ENCODE measurements at places on chromosomes 6 and 20.

DNA sequence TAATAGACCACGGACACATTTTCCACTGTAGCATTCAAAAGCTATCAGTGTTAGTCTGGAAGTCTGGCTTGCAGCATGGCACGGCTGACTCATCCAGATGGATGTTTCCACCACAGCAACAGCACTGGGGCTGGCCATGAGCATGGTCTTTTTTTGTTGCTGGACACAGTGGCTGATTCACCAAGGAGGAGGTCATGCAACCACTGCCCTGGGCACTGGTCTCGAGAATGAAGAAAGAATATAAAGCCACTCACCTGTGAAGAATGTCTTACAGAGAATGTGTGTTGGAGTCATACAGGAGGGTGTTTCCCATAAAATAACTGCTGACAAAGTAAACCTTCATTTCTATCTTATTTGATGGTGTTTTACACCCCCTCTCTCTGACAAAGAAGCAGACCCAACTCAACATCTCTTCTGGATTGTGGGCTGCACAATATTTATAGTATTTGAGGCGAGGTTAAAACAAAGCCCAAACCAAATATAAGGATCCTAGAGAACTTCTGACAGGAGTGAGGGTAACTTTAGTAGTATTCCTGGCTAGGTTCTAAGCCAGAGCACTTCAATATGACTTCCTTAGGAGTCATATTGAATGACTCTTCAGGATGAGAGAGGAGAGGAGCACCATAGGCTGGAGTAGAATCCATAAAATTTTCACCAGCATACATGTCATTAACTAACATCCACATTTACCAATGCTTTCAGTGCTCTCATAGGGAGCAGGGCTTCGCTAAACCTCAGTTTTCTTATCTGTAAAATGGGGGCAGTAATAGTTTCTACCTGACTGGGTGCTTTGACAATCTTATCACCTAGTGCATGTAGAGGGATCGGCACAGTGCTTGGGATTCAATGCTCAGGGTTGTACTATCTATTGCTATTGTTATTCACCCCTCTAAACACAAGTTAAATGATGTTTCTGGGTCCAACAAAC is 121.4 kb downstream of the KIF13A start:
- no peak for DNase-seq

DNA sequence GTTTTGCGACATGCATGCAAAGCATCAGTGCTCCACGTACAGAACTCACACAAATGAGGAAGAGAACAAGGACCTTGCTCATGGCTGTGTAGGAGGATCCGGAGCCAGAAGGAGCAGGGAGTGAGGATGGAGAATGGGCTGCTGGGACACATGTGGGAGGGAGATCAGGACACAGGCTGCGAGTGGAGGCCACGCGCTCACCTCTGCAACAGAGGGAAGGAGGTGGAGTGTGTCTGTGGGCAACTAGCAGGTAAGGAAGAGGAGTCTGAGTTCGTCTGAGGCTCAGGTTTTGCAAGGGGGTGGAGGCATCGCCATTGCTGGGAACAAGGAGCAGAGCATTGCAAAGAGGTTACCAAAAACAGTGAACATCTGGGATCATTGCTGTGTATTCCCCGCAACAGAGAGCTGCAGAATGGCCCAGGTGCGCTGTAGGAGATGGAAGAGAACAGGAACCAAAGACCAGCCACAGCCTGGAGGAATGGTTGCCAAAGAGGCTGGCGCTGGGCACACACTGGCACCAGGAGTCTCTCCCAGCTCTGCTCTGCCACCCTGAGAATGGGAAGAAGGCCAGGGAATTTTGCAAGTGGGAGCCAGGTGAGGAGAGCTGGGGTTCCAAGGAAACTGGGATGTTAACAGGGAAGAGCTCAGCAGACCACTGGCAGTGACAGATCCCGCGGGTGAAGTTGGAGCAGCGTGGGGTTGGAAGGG is 90.0 kb upstream of the RPS6KA2 start:
- DNase-seq, result no peak

GRCh38 chr6:160750276-160750689 is 48.2 kb downstream of the PLG start:
- no peak for DNase-seq

- DNase-seq, result no peak
Measured at GRCh38 chr6:141666187-141666586, 466.5 kb upstream of the GJE1 start.

- DNase-seq, result no peak
Measured at GRCh38 chr20:4866429-4866828, 134.9 kb downstream of the SLC23A2 start.

GRCh38 chr6:135941275-135942025 is 89.9 kb downstream of the PDE7B start:
- no peak for DNase-seq

- no peak for DNase-seq
Measured at GRCh38 chr6:90151576-90152422, 144.8 kb downstream of the BACH2 start.

DNA sequence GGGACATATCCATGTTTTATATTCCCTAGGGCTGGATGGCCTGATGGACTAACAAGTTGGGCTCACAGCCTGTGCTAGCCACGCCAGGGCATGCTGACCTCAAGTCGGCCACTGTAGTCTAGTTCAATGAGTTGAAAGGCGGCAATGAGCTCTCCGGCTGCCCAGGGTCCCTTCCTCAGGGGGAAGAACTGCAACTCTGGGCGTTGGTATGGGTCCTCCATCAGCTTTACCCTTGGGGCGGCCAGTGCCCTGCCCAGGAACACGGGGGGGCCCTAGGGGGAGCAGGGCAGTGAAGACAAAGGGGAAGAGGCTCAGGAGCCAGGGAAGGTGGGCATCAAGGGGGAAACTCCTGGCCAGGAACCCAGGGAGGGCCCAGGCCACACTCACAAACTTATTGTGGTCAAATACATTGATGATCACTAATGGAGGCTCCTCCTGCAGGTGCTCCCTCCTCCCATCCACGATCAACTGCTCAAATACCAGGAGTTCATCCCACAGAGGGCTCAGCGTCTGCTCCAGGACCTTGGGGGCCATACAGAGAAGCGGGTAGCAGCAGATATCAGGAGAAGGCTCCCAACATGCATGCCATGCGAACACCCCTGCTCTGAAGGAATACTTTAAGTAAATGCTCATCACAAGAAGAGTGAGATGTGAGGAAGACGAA is 32.8 kb upstream of the SPAG4 start:
- DNase-seq, result no peak

GRCh38 chr6:32703347-32703746 is 36.9 kb upstream of the HLA-DQB1 start:
- no peak for DNase-seq

DNA sequence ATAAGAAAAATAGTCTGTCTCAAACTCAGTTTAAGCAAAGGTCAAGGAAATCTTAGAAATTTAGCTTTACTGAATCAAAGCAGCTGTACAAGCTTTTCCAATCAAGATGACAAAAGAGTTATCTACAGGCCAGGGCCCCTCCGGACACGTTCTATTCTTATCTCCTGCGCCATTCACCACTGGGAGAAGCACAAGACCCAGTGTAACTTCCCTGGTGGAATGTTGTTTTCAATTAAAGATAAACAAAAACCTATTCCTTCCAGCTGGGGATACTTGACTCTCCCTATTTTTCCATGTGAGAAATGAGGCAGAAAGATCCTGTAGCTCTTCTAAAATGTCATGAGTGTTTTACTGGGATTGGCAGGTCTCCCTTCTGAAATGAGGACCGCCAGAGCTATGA is 123.3 kb downstream of the TBX18 start:
- no peak for DNase-seq

DNA sequence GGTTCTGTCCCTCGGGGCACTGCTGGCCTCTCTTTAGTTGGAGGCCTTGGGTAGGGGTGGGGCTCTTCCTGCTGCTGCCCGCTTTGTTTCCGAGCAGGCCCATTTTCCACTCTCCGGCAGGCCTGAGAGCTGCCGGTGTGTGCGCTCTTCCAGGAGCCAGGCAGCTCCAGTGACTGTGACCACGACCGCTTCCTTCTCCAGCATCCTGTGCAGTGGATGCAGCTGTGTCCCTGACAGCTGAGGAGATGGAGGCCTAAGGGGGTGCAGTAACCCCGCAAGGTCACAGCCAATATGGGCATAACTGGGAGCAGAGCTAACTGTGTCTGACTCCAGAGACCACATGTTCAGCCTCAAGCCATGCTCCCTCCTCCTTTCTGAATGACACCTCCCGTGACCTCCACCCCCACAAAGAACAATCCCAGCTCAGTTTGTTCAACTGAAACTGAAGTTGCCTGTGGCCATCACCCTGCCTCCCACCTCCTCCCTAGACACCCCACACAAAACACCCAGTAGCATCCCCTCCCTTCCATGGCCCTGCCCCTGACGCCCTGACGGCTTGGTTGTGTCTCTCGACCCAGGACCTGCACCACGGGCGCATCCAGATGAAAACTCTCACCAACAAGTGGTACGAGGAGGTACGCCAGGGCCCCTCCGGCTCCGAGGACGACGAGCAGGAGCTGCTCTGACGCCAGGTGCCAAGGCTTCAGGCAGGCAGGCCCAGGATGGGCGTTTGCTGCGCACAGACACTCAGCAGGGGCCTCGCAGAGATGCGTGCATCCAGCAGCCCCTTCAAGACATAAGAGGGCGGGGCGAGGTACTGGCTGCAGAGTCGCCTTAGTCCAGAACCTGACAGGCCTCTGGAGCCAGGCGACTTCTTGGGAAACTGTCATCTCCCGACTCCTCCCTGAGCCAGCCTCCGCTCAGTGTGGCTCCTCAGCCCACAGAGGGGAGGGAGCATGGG is 27.8 kb downstream of the SPATA2 start:
- no peak for DNase-seq

GRCh38 chr6:8200255-8200654 is 97.9 kb upstream of the EEF1E1 start:
- DNase-seq, result no peak

DNA sequence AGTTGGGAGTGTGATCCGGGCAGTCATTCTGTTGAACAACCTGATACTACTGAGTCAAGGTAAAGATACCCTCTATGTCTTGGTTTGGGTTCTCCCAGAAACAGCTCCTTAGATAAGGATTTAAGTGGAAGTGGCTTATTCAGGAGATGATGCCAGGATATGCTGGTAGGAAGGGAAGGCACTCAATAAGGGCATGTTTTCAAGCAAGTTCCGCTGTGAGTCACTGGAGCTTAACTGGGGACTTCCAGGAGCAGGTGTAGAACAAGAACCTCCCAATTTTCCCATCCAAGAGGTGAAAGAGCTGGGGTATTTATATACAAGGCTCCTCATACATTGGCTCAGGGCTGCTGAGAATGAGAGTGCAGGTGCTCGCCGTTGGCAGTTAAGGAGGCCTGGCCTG is 218.6 kb downstream of the AKAP7 start:
- DNase-seq, result no peak

DNA sequence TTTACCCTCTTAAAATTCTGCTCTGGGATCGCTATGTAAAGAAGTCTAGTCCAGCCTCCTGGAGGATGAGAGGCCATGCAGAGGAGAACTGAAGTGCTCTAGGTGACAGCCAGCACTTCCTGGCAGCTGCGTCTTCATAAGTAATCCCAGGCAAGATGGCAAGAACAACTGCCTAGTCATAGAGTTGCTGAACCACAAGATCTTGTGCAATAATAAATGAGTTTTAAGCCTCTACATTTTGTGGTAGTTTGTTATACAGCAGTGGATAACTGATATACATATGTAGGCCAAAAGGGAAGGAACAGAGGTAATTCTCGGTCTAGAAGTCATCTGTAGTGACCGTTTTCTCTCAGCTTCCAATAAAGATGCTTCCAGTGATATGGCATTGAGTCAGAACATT is 103.8 kb upstream of the FLRT3 start:
- DNase-seq, result no peak

DNA sequence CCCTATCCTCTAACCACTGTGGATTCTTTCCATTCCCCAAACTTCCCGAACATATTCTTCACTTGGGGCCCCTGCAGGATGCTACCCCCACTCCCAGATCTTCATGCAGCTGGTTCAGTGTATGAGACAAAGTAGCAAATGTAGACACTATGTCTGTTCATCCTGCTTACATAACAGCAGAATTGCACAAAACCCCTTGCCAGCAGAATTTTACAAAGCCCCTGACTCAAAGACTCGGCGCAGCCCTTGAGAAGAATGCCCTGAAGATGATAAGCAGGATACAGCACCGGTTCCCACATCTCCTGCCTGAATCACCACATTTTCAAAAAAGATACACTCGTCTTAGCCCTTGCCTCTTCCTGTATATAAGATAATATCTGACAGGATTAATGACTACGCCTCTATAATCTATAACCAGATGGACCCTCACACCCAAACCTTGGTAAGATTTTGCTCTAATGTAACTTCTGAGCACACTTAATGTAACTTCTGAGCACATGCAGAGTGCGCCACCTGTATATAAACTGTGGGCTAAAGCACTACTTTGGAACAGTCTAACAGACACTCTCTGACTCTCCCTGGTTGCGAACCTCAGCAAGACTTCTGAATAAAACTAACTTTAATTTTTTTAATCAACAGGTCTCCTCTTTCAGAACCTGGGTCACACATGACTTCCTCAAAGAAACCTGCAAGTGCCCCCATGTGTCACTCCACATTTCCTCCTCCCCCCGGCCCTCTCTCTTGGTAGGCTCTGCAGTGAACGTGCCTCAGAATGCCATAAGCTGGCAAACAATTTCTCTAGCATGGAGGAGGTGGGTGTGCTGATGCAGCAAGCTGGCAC is 28.7 kb downstream of the RALGAPA2 start:
- DNase-seq, result no peak

GRCh38 chr20:59135093-59135492 is 28.5 kb upstream of the ZNF831 start:
- no peak for DNase-seq

DNA sequence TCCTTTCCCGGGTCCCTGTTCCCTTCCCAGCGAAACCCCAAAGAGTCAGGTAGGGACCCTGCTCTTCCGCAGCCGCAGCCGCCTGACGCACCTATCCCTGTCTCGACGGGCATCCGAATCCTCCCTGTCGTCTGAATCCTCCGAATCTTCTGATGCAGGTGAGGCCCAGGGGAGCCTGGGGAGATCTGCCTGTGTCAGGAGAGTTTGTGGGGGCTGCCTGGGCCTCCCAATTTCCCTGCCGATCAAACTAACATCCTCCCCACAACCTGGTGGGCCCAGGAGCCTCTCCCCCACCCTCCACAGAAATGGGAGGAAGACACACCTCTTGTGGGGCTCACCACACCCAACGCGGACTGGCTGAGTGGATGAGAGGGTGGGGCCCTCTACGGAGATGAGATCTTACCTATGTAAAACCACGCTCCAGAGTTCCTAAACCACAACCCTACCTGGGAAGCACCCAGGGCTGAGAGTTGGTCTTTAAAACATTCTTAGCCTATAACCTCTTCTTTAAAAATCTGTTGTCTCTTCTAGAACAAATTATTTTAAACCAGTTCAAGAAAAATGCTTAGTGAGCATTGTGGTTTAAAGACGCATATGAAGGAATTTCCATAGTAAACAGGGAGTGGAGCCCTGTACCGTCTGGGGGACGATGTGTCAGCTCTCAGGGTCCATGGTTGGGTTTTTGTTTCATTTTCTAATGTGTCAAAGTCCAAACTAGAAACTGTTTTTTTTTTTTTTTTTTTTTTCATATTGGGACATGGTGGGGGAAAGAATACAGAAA is 1.7 kb downstream of the CDC25B start:
- peak; percentile 83 for DNase-seq

DNA sequence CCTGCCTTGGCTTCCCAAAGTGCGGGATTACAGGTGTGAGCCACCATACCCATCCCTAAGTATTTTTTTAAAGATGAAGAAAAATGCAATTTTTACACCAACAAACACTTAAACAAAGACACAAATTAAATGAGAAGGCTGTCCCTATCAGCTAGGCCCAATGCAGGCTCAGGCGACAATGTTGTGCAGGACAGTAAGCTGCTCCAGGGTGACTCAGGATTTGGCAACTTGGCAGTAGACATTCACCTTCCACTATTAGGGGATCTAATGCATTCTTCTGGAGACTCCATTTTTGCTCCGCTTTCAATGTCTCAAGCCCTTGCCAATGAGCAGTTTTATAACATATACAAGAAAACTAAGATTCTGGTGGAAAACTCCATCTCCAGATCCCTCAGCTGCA is 19.7 kb downstream of the NDRG3 start:
- DNase-seq, result no peak
